ENCODE measurements at places on chromosomes 4 and X.

GRCh38 chrX:122004127-122004526 is 956.7 kb downstream of the GLUD2 start:
- no peak for DNase-seq

- DNase-seq = no peak
Measured at GRCh38 chrX:151983186-151983585, 8.7 kb upstream of the GABRE start.

DNA sequence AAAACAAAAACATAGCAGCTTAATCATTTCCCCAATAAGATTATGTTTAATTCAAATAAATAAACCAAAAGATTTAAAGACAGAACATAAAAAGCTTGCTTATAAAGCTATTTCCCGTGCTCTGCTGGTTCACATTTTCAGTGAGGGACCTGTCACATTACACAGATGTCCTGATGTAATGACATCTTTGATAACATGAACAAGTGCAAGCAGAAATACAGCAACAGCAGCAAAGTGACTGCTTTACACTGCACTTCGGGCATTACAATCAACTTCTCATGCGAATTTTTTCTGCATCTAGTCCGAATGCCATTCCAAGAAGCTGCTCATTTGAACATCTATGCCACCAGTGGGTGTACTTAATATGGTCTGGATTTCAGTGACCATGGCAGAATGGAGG is 940.3 kb upstream of the IGFBP7 start:
- DNase-seq = no peak

DNA sequence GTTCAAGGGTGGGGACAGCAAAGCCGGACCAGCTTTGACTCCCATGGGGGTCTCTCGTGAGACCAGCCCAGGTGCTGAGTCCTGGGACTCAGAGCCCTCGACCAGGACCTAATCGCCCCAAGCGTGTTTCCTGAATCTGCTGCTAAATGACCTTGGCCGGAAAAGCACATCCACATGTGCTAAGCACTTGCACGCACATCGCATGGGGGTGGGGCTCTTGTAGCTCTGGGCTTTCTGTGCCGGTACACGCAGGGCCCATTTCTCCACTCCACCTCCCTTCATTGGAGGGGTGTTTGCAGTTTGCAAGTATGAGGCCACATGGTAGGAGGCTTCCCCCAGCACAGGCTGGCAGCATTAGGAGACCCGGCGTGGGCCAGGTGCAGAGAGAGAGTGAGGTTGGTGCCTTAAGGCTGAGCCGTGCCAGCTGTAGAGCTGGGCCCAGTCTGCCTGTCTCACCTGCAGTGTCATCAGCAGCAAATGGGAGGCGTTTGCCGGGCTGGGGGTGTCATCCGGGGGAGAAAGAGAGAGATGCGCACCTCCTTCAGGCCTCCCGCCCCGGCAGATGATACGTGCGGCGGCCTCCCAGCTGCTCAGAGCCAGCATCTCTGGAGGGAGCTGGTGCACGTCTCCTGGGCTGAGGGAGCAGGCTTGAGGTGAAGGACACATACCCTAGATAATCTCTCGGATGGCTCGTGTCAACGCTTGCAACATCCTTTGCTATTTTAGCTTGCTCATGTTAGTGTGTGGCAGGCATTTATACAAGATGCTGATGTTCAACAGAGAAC is 45.2 kb upstream of the CLCN4 start:
- no peak for DNase-seq

- DNase-seq = no peak
Measured at GRCh38 chr4:15132739-15133138, 130.5 kb downstream of the CPEB2 start.

- DNase-seq = peak; percentile 46
Measured at GRCh38 chr4:111854494-111855087, 290.7 kb upstream of the FAM241A start.

GRCh38 chr4:166153548-166153947 is 280.5 kb downstream of the TLL1 start:
- DNase-seq = no peak

- DNase-seq = no peak
Measured at GRCh38 chr4:156976147-156976546, 4.5 kb upstream of the PDGFC start.

DNA sequence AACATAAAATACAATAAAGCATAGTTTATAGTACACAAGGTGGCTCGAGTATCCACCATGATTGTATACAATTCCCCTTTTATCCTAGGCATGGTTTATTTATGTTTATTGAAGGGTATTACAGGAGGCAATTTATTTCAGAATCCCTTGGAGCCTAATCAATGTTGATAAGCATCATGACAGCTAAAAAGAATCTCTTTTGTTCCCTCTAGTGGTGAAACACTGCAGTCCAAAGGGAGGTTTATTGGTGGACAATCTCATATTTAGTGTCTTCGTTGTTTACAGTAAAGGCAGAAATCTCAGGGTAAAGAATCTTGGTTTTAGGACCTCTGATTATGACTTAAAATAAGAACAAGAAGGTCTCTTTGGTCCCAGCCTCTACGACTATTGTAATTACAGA is 1712.5 kb downstream of the C4orf33 start:
- DNase-seq = peak; percentile 9

DNA sequence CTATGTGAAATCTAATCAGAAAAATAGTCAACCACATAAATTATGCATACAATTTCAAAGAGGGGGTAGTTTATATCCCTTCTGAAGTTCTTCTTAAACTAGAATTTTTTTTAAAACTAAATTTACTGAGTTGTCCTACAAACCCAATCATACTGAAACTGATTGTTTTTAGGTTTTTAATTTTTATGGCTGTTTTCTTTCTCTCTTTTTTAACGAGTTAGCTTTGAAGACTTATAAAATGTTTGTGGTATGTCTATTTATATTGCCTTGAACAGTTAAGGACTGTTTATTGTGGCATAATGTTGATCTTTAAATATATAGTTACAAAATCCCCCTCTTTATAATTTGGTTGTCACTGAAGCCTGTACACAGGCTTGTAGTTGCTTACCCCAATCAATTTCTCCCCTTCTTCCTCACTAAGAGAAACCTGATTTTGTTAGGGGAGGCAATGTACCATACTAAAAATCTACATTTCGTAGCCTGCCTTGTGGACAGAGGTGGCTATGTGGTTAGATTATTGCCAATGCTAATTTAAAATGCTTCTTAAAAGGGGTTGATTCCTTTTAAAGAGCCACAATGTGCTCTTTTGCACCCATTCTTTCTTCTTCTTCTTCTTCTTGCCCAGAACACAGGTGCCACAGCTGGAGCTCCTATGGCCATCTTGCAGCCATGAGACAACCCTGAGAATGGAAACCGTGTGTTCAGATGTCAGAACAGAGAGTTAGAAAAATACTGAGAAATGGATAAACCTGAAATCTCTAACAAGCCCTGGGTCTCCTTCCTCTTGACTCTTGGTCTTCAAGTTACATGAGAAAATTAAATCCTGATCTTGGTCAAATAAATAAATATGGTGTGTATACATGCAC is 102.7 kb upstream of the ZNF827 start:
- DNase-seq = no peak

- no peak for DNase-seq
Measured at GRCh38 chr4:147640331-147640730, 23.1 kb downstream of the TMEM184C start.

DNA sequence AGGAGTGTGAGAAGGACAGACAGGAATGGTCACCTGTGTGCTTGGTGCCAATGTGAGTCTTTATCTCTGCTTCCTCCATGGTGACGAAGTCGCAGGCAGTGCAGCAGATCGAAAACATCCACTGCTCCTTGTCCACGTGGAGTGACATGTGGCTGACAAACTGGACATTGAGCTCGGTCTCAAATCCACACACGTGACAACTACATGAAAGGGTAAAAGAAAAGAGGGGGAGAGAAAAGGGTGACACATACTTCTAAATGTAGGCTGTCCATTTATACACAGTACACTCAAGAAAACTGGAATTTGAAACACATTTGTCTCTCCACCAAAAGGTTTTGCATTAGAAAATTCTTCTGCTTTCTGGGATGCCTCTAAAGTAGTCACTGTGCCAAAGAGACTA is 94.5 kb downstream of the C4orf51 start:
- no peak for DNase-seq

DNA sequence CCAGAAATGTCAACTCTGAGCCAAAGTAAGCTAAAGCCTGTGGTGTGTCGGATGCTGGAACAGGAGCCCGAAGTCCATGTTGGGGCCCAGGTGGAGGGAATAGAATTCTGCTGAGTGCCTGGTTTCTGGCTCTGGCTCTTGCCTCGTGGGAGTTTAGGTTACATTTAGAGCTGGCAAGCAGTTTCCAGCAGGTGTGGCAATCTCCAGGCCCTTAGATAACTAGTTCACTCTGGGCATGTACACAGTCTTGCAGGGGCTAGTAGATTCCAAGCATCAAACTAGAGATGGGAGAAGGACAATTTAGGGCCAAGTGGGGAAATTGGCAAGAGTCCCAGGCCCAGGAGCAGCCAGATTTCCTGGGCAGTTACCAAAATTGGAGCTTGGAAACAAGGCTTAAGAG is 56.3 kb upstream of the STOX2 start:
- no peak for DNase-seq

DNA sequence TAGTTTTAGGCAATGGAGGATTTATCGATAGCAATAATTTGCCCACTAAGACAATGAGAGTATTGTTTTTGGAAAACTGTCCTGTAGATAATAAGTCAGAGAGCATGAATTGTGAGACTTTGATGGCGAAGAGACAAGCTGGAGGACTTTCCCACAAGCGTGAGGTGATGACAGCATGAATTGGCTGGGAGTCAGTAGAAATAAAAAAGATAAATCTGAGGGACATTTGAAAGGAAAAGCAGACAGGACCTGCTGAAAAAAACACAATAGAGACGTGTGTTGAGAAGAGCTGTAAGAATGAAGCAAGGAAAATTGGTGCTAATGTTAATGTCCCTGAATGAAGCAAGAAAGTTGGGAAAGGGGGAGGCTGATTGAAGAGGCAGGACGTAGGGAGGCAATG is 233.5 kb downstream of the DCTD start:
- no peak for DNase-seq

GRCh38 chr4:70714079-70714887 is 7.5 kb upstream of the RUFY3 start:
- no peak for DNase-seq

- DNase-seq = peak; percentile 18
Measured at GRCh38 chrX:54423161-54423888, 16.9 kb upstream of the TSR2 start.

- no peak for DNase-seq
Measured at GRCh38 chr4:25089051-25089763, 58.5 kb upstream of the LGI2 start.

DNA sequence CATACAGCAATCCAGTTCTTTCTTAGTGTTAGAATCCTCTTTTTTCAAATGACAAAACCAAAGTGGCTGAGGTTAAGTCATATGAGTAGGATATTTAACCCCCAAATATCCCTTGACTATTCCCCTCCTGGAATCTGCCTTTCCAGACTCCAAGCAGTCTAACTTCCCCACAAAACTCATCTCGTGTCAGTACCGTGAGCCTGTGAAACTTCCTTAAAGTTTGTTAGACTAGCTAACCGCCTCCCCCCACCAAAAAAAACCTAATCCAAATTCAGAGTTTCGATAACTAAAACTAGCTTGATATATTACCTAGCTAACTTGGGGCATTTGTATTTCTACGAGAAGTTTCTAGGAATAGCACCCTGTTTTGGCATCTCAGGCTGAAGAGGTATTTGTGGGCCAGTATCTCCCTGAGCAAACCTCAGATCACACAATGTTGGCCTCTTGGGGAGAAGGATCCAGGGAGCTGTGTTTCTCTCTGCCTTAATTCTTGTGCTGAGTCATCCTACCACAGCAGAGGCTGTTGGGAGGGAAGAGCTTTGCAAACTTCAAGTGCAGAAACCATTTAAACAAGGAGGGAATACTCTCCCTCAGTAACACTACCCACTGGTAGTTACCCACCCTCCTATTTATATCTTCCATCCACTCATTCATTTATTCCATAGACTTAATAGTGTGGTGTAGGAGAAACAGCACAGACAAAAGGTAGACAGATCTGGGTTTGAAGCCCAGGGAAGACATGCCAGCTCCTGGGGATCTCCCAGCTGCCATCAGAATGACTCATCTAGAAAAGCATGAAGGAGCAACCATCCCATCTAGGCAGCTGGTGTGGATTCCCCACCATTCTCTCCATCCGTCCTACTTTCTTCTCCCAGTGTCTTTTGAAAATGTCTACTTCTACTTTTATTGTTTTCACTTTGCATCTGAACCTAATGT is 39.3 kb upstream of the TXK start:
- DNase-seq = no peak

DNA sequence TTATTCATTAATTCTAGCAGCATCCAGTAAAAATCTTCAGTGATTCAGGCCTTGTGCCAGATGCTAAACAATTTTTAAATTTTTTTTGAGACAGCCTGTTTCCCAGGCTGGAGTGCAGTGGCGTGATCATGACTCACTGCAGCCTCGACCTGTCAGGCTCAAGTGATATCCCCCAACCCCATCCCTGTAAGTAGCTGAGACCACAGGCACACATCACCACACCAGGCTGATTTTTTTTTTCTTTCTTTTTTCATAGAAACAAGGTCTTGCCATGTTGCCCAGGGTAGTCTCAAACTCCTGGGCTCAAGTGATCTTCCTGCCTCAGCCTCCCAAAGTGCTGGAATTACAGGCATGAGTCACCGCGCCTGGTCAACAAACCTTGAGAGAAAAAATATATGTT is 705.5 kb downstream of the ARAP2 start:
- DNase-seq = no peak

DNA sequence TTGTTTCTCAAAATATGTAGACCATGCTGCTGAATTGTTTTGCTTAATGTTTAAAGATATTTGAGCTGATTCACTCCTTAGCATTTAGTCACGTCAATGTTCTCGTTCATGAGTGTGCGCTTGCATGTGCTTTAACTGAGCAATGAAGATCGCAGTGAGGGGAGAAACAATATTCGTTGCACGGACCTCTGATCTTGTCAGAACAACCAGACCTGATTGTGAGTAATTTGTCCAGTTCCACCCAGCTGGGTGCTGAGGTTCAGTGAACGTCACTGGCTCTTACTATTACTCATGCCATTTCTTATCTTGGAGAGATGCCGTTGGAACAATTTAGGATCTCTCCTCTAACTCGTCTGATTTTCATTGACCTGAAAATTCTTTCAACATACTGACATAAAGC is 15.0 kb upstream of the PRKX start:
- DNase-seq = no peak

- DNase-seq = no peak
Measured at GRCh38 chr4:140630246-140630645, 61.5 kb upstream of the UCP1 start.

GRCh38 chrX:24782011-24782410 is 88.3 kb downstream of the POLA1 start:
- DNase-seq = no peak

DNA sequence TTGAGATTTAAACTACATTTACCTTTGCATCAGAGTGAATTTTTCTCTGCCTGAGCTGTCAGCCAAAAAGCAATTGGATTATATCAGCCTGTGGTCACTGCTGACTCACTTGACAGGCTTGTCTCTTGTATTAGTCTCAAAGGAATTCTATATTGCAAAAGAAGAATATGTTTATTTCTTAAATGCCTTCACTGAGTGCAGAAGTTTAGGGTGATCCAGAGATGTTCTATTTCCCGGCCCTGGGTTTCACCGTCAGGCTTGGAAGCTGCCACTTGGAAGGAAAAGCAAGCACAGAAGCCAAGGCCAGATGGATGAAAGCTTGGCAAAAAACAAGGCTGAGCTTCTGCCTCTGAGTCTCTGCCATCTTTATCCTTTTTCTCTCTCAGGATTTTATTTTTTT is 80.9 kb downstream of the FAM114A1 start:
- DNase-seq = no peak
